HT-29 (cell line): ENCODE measurements at places on chromosomes 2 and 18.

- no peak for DNase-seq
Observed at GRCh38 chr2:233075141-233075965, 15.2 kb downstream of the INPP5D start.

DNA sequence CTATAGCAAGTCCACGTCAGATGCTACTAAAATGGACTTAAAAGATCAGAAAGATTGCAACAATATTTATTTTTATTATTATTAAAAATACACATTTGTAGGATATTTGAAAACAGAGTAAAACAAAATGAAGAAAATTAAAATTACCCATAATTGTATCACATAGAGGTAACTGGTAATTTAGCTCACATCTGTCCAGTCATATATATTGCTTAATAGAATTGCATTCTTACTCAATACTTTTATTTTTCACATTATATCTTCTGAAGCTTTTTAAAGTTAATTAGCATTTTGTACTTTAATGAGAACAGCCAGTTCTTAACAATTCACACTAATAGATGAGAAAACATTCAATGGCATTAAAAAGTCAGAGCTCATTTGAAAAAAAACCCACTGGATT is 11.5 kb upstream of the RNF144A start:
- DNase-seq: no peak

DNA sequence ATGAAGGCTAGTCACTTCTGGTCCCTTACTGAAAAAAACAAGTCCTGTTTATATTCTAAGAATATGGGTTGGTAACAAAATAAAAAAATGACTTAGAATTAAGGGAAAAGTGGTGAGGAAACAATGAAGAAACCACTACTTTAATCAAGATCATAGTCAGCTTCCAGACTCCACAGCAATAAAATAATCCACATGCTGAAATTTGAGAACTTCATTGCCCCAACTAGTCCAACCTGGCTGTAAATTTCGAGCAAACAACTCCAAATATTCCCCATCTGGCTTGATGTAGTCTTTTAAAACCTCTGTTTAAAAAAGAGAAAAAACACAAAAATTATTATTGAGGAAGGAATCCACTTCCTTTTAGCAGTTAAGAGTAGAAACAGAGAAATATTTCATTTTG is 32.5 kb downstream of the METTL4 start:
- DNase-seq: no peak

DNA sequence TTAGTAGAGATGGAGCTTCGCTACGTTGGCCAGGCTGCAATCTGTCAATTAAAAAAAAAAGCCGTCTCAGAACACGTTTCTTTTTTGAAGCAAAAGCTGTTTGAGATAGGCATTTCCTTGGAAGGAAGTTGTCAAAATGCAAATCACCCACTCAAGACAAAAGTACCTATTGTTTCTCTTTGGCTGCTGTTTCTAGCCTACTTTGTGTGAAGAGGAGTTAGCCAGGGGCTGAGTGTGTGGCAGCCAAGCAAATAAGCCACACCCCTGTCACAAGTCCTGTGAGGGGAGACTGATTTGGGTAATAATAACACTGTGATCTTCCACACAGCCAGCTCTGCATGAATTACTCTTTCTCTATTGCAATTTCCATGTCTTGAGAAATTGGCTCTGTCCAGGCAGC is 47.4 kb upstream of the CDCA7 start:
- no peak for DNase-seq

DNA sequence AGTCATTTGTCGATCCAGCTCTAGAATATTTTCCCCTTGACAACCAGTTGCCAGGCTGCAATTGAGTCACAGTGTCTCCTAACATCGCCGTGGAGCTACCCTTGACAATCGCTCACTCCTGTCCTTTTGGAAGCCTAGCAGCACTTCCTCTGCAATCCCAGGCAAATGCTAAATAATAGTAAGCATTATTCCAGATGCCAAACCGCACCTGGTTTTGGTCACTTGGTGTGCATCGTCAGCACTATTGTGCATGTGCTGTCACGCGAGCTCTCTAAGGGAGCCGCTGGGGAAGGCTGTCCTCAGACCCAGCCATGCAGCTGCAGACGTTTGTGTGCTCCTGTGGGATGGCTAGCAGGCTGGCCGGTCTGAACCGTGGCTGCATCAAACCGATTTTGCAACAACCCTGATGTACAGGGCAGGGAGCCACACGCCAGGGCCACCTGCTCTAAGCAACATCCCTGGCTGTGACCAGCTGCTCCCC is 549.5 kb upstream of the ID2 start:
- no peak for DNase-seq

DNA sequence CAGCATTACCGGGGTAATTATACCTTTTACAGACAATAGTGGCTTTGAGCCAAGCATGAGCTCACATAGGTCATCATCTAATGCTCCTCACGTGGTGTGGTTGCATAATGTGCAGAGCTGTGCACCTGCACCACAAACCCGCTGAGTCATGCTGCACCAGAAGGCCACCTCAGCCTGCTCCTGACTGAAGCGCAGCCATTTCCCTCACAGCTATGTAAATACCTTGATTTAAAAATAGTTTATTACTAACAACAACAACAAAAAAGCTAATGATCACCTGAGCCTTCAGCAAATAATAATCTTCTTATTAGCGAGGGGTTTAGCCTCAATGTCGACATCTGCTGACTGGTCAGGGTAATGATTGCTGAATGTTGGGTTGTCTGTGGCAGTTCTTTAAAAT is 238.8 kb downstream of the MBD5 start:
- no peak for DNase-seq

- no peak for DNase-seq
Observed at GRCh38 chr2:153864022-153864421, 7.7 kb upstream of the GALNT13 start.

DNA sequence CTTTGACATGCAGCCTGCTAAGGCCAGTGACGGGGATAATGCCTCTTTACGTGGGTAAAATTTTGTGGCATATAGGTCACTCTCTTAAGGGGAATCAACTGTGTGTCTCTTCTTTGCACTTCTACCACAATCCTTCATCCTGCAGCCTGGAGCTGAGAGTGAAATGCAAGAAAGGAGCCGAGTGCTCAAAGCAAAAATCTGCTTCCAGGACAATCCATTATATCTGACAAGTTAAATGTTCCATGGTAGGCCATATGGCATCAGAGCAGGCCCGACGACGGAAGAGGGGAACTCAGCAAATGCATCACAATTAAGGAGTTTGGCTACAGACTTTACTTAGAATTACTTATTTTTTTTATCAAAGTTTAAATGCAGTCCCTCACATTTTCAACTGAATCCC is 171.2 kb downstream of the TCF4 start:
- no peak for DNase-seq
